T-helper 17 cell (primary cell): ENCODE measurements at places on chromosomes 3 and 15. TPM values are rescaled to one million over a fixed set of nuclear protein-coding genes. Genes with fewer than 3 reads are reported as not detected.

- DNase-seq = no peak
These were observed 17.2 kb downstream of the ST3GAL6 start for GRCh38 chr3:98780343-98780742.

- DNase-seq = no peak
These were observed 66.4 kb upstream of the CFAP20DC start for GRCh38 chr3:59116233-59116537.

DNA sequence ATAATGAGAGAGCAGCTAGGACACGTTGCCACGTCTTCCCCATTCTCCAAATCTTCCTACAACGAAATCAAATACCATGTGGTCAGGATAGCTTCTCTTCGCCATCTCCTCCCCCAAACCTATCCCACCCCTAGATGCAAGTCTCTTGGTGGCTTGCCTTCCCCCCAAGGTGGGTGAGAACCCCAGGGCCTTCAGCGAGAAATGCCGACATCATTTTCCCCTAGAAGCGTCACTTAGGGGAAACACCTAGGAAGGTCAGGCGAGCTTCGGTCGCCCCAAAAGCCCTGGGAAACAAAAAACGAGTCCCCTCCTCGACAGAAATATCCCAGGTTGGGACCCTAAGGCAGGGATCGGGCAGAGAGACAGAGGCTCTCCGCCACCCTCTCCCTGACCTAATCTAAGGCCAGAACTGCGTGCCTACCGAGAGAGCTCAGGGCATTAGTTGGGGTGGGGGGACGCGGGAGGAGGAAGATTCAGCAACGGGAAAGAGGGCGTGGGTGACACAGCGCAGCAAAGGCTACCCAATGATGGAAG lies 502 bp downstream of the DPH3 start:
- DNase-seq = no peak

DNA sequence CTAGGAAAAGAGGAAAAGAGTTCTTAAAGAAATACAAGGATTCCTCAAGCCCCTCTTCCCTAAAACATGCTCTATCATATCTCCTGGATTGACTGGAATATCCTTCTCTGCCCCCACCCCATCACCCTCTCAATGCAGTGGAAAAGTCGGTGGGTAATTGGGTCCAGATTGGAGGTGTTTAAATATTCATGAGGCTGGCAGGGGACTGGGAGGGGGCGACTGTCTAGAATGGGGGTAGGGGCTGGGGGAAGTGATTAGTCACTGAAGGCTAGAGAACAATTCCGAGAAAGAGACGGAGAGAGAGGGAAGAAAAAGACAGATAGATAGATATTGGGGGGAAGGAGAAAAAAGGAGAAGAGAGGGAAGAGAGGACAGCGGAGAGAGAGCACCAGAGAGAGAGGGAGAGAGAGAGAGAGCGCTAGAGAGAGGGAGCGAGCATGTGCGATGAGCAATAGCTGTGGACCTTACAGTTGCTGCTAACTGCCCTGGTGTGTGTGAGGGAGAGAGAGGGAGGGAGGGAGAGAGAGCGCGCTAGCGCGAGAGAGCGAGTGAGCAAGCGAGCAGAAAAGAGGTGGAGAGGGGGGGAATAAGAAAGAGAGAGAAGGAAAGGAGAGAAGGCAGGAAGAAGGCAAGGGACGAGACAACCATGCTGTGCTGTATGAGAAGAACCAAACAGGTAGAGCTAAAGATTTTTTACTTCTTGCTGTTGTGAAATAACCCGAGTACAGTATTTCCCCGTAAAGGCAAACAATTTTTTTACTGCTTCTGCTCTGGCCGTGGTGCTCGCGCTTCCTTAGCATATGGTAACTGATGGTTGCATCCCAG lies at the start of gene GAP43:
Gene GAP43, plus strand, starts transcription at position 467 of the 825 bp plus-strand sequence. Its CDS starts 180 bp downstream, at position 647.
- no peak for DNase-seq

- DNase-seq = no peak
These were observed 9.5 kb downstream of the SOX2 start for GRCh38 chr3:181721046-181721875.

- DNase-seq = no peak
These were observed 315.8 kb downstream of the NTRK3 start for GRCh38 chr15:87940768-87941167.

- no peak for DNase-seq
These were observed 158.3 kb upstream of the CGNL1 start for GRCh38 chr15:57217778-57218598.

GRCh38 chr15:42032376-42033213 lies 11.8 kb upstream of the PLA2G4E start:
- DNase-seq = no peak

- DNase-seq = no peak
These were observed 25.7 kb downstream of the HMCES start for GRCh38 chr3:129304146-129304961.

DNA sequence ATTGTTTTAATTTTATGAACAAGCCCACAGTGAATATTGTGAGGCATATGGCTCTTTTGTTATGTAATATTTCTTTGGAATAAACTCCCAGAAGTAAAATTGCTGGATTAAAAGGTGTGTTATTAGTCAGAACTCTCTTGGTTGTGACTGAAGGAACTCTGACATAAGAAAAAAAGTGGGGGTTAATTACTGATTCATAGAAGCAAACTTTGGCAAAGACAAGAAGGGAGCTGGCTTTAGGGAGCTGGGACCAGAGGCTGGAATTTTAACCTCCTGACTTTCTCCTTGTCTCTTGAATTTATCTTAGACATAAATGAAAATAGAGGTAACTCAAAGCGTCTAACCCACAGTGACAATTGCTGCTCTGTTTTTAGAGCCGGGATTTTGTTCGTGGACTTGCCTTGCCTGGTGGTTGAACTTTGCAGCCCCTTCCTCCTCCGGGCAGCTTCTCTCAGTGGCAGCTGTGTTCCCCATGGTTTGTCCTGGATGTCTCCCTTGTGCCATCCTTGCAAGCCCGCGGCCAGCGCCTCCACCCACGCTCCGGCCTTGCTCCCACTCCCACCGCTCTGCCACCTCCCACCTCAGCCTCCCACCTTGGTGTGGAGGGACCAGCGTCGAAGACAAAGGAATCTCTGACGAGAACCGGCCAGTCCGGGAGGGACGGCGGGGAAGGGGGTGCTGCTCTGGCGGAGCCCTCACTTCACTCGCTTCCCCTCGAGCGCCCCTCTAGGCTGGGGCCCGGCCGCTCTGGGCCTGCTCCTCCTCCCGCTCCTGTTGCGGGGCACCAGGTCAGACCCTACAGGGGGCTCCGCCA lies 28.0 kb downstream of the ARHGAP31 start:
- no peak for DNase-seq

DNA sequence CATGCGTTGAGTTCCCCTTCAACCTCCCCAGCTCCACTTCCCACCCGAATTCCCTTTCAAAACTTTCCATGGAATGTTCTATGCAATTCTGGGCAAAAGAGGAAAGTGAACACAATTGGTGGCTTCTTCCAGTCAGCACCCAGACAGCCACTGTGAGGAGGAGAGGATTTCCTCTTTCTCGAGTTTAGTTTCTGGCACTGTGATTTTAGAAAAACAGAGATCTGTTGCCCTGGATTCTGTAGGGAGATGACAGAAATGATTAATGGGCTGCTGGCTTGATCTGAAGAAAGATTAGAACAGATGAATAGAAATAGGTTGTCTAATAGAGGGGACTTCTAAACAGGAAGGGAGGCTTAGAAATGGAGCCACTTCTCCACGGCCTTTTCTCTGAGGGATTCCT lies 172.0 kb downstream of the MCTP2 start:
- no peak for DNase-seq

DNA sequence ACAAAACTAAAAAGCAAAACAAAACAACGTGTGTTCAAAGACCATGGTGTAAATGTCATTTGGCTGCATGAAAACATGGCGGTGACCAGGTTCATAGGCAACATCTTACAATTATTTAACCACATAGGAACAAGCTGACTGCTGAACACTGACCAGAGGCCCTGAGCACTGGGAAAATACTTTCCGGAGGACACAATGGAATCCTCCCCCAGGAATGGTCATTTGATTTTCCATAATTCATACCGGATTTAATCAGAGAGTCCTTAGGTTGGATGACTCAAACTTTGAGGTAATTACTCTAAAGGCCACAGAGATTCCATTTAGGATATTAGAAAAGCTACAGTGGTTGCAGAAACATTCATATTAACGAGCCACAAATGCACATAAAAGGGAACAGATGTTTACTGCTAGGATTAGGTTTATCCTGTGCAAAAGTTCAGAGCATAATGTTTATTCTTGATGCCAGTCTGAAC lies 254.7 kb downstream of the NR1D2 start:
- DNase-seq = no peak

Gene PRTG
- not detected for total RNA-seq

Gene MCCC1
- 17.6 TPM for total RNA-seq

Gene ZNF717
- total RNA-seq = 5.0 TPM

Gene RBPMS2
- 0.52 TPM for total RNA-seq

Gene EPHA3
- total RNA-seq = not detected

Gene MEX3B
- 0.87 TPM for total RNA-seq

Gene GP5
- total RNA-seq = 4.0 TPM
